Epithelial cell of alveolus of lung (primary cell): ENCODE measurements at places on chromosomes 4 and X. TPM values are rescaled to one million over a fixed set of nuclear protein-coding genes. Genes with fewer than 3 reads are reported as not detected.

DCAF12L2 gene
- 0.13 TPM in 1 of 2 replicates, not detected in the other for total RNA-seq

PSAPL1 gene
- under 0.01 TPM in 1 of 2 replicates, not detected in the other for total RNA-seq

KLHL15 gene
- total RNA-seq = 4.3 and 9.5 TPM in 2 replicates

BCORL1 gene
- 2.5 and 13.5 TPM in 2 replicates for total RNA-seq

SPANXN2 gene
- total RNA-seq = not detected in 2 replicates

SCML1 gene
- 3.0 and 5.9 TPM in 2 replicates for total RNA-seq

RAB9B gene
- total RNA-seq = 0.13 TPM in 1 of 2 replicates, not detected in the other

CPXCR1 gene
- total RNA-seq = not detected in 2 replicates

TEX13D gene
- total RNA-seq = not detected in 2 replicates

MTMR8 gene
- total RNA-seq = 0.08 and 0.13 TPM in 2 replicates

CCDC110 gene
- total RNA-seq = 0.88 and 1.2 TPM in 2 replicates

PLP1 gene
- total RNA-seq = 2.7 TPM in 1 of 2 replicates, not detected in the other

GAGE13 gene
- total RNA-seq = not detected in 2 replicates

NWD2 gene
- total RNA-seq = not detected in 2 replicates

TET2 gene
- total RNA-seq = 5.6 and 13.3 TPM in 2 replicates

RS1 gene
- not detected in 2 replicates for total RNA-seq

SLC2A9 gene
- 1.8 and 4.1 TPM in 2 replicates for total RNA-seq

DCAF12L1 gene
- total RNA-seq = 0.26 TPM in 1 of 2 replicates, not detected in the other

CDKN2AIP gene
- 11.2 and 19.8 TPM in 2 replicates for total RNA-seq

TRIML2 gene
- total RNA-seq = not detected in 2 replicates

XPNPEP2 gene
- 1.3 TPM in 1 of 2 replicates, not detected in the other for total RNA-seq

TRIM75 gene
- not detected in 2 replicates for total RNA-seq

HERC5 gene
- total RNA-seq = 0.08 and 3.0 TPM in 2 replicates

NAP1L2 gene
- not detected in 2 replicates for total RNA-seq

CYBB gene
- total RNA-seq = not detected in 2 replicates

PRSS12 gene
- total RNA-seq = 8.9 and 28.2 TPM in 2 replicates

ARAP2 gene
- under 0.01 and 2.6 TPM in 2 replicates for total RNA-seq

POLA1 gene
- total RNA-seq = 4.6 and 8.9 TPM in 2 replicates

CPZ gene
- 0.91 and 8.3 TPM in 2 replicates for total RNA-seq

TEX11 gene
- not detected in 2 replicates for total RNA-seq

CXCL8 gene
- 10.5 and 842 TPM in 2 replicates for total RNA-seq

MAGEE1 gene
- total RNA-seq = 0.39 and 0.88 TPM in 2 replicates

FAT4 gene
- 7.5 and 15.0 TPM in 2 replicates for total RNA-seq

AKAP14 gene
- not detected in 2 replicates for total RNA-seq

SLC10A7 gene
- 10.6 and 13.8 TPM in 2 replicates for total RNA-seq

FAM184B gene
- total RNA-seq = not detected in 2 replicates

SLC10A6 gene
- total RNA-seq = 0.16 TPM in 1 of 2 replicates, not detected in the other

ZNF157 gene
- under 0.01 TPM in 1 of 2 replicates, not detected in the other for total RNA-seq

FGFBP1 gene
- 0.65 TPM in 1 of 2 replicates, not detected in the other for total RNA-seq

POU3F4 gene
- total RNA-seq = not detected in 2 replicates

CDS1 gene
- total RNA-seq = 0.56 and 1.0 TPM in 2 replicates

VCX gene
- total RNA-seq = not detected in 2 replicates

TCEANC gene
- 1.2 and 1.7 TPM in 2 replicates for total RNA-seq
